Osteocyte (in vitro differentiated cells): ENCODE measurements at places on chromosomes 16 and 17. TPM values are rescaled to one million over a fixed set of nuclear protein-coding genes. Genes with fewer than 3 reads are reported as not detected.

Gene DHRS13
- 10.7 and 12.4 TPM in 2 replicates for total RNA-seq

Gene ODAD4
- 1.9 and 2.5 TPM in 2 replicates for total RNA-seq

Gene SDK2
- total RNA-seq, result 16.5 and 19.4 TPM in 2 replicates

Gene AOC2
- total RNA-seq, result 1.8 and 2.2 TPM in 2 replicates

Gene C17orf113
- total RNA-seq, result 1.3 and 1.6 TPM in 2 replicates

Gene SGCA
- total RNA-seq, result 12.0 and 13.0 TPM in 2 replicates

GRCh38 chr16:57024894-57025680 is 35.7 kb downstream of the NLRC5 start:
- no peak overlapping the region for H3K27ac ChIP-seq
- H3K36me3 ChIP-seq, result peaks cover 17% of the 10 kb centered on the region
- H3K27me3 ChIP-seq, result no peaks in the 10 kb centered on the region
- no peak for DNase-seq

GRCh38 chr17:4509923-4510617 is 11.4 kb downstream of the SPNS2 start:
- no peak overlapping the region for H3K4me3 ChIP-seq
- peaks cover 21% of the 10 kb centered on the region for H3K27me3 ChIP-seq
- no peaks in the 10 kb centered on the region for H3K36me3 ChIP-seq
- no peak for DNase-seq
- no peaks in the 10 kb centered on the region for H3K4me1 ChIP-seq
- no peak overlapping the region for H3K27ac ChIP-seq

GRCh38 chr16:54455030-54455725 is 168.6 kb upstream of the IRX3 start:
- H3K36me3 ChIP-seq, result no peaks in the 10 kb centered on the region
- no peak for DNase-seq
- no peak overlapping the region for H3K4me3 ChIP-seq
- peaks cover 33% of the 10 kb centered on the region for H3K27me3 ChIP-seq
- no peak overlapping the region for H3K27ac ChIP-seq

GRCh38 chr17:32460054-32460453 is 15.7 kb downstream of the PSMD11 start:
- no peak for DNase-seq
- H3K27ac ChIP-seq, result no peak overlapping the region
- no peaks in the 10 kb centered on the region for H3K4me1 ChIP-seq
- H3K4me3 ChIP-seq, result no peak overlapping the region

DNA sequence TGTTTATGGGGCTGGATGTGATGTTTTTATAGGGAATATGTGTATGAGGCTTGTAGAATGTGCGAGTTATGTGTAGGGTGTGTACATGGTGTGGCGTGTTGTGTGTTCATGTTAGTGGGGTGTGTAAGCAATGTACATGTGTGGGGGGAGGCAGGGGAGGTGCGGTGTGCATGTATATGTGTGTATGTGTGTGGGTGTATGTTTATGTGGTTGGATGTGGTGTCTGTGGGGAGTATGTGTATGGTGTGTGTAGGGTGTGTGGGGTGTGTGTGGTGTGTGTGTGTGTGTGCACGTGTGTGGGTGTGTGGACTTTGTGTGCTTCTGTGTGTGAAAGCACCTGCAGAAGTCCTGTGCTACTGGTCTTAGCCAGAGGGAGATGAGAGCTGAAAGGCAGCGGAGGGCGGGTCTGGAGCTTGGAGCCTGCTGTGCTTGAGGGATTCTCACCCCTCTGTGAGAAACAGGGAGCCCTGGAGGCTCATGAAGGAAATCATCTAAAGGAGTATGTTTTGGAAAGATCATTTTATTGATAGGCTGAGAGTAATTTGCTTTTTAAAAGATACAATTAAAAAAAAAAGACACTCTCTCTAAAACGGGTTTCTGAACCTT is 222.7 kb downstream of the HS3ST4 start:
- no peaks in the 10 kb centered on the region for H3K36me3 ChIP-seq
- DNase-seq, result no peak
- no peaks in the 10 kb centered on the region for H3K27me3 ChIP-seq
- H3K4me3 ChIP-seq, result no peak overlapping the region
- no peak overlapping the region for H3K27ac ChIP-seq
- no peaks in the 10 kb centered on the region for H3K4me1 ChIP-seq

GRCh38 chr17:38543403-38544174 is 62.2 kb downstream of the SRCIN1 start:
- H3K36me3 ChIP-seq, result no peaks in the 10 kb centered on the region
- H3K27ac ChIP-seq, result no peak overlapping the region
- H3K27me3 ChIP-seq, result peaks cover 14% of the 10 kb centered on the region
- no peaks in the 10 kb centered on the region for H3K4me1 ChIP-seq
- DNase-seq, result no peak
- no peak overlapping the region for H3K4me3 ChIP-seq

- no peak overlapping the region for H3K27ac ChIP-seq
- H3K27me3 ChIP-seq, result no peaks in the 10 kb centered on the region
- H3K36me3 ChIP-seq, result no peaks in the 10 kb centered on the region
- no peak overlapping the region for H3K4me3 ChIP-seq
Measured at GRCh38 chr16:67837811-67838210, 4.3 kb upstream of the THAP11 start.

DNA sequence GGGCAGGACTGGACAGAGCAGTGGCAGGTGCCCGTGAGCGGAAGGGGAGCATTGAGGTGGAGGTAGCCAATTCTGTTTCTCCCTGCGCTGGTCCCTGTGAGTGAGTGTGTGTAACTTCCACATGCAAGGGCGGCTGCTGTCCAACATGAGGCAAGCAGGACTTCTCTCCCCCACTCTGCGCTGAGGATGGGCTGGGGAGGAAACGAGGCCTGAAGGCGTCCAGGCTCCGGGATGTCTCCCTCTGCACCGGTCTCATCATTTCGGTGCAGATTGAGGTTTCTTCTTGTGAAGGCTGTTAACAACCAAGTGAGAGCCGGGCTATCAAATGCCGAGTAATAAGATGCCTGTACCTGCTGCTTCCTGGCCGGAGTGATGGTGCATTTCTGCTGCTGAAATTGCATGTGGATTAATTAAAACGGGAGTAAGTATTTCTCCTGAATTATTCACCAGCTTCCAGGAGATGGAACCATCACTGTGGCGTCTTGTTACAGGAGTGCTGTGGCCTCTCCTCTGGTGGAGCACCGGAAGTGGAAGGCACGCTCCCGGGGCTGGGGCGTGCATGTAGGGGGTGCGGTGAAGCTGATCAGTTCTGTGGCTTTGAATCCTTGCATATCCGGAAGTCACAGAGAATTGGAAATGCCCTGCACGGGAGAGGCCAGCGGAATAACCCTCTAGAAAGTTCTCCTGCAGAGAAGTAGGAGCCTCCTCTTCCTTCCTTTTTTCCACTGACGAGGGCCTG is 41.7 kb upstream of the MGAT5B start:
- H3K4me1 ChIP-seq, result no peaks in the 10 kb centered on the region
- no peaks in the 10 kb centered on the region for H3K36me3 ChIP-seq
- no peak for DNase-seq
- H3K4me3 ChIP-seq, result no peak overlapping the region
- no peak overlapping the region for H3K27ac ChIP-seq
- H3K27me3 ChIP-seq, result peaks cover 26% of the 10 kb centered on the region

GRCh38 chr16:22813223-22813947 is 577 bp upstream of the HS3ST2 start:
- no peaks in the 10 kb centered on the region for H3K36me3 ChIP-seq
- peaks cover 7% of the 10 kb centered on the region for H3K4me1 ChIP-seq
- peaks cover 18% of the 10 kb centered on the region for H3K27me3 ChIP-seq
- H3K4me3 ChIP-seq, result peak overlapping the region; percentile 61

DNA sequence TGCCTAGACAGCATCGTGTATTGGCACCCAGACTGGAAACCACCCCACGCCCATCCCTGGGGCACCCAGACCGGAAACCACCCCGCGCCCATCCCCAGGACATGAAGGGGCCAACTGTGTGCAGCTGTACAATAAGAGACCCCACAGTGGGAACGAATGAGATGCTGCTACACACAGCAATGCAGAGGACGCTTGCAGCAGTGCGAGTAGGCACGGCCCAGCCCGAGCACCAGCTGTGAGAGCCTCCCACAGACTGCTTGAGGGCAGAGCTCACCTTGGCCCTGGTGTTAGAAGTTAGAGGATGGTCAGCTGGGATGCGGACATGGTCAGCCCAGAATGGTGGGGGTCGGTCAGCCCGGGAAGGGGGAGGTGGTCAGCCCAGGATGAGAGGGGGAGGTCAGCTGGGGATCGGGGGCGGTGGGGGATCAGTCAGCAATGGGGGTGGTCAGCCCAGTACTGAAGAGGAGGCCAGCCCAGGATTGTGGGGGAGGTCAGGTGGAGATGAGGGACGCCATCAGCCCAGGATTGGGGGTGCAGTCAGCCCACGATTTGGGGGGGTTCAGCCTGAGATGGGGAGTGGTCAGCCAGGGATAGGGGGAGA is 340.0 kb downstream of the C16orf95 start:
- H3K4me1 ChIP-seq, result peaks cover 13% of the 10 kb centered on the region
- no peak for DNase-seq
- H3K27me3 ChIP-seq, result peaks cover 7% of the 10 kb centered on the region
- no peaks in the 10 kb centered on the region for H3K36me3 ChIP-seq
- H3K27ac ChIP-seq, result no peak overlapping the region
- H3K4me3 ChIP-seq, result no peak overlapping the region

DNA sequence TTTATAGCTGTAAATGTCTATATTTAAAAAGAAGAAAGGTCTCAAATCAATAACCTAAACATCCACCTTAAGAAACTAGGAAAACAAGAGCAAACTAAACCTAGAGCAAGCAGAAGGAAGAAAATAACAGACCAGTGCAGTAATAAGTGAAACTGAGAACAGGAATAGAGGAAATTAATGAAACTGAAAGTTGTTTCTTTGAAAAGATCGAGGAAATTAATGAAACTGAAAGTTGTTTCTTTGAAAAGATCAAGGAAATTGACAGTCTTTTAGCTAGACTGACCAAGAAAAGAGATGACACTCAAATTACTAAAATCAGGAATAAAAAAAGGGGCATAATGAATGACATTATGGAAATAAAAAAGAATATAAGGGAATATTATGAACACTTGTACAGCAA is 46.4 kb downstream of the SLFN5 start:
- no peak overlapping the region for H3K4me3 ChIP-seq
- no peak overlapping the region for H3K27ac ChIP-seq
- H3K27me3 ChIP-seq, result peaks cover 6% of the 10 kb centered on the region
- no peak for DNase-seq
- peaks cover 25% of the 10 kb centered on the region for H3K4me1 ChIP-seq

- no peak for DNase-seq
- H3K4me1 ChIP-seq, result peaks cover 48% of the 10 kb centered on the region
- no peak overlapping the region for H3K4me3 ChIP-seq
Measured at GRCh38 chr17:80644536-80644935, 99.9 kb downstream of the RPTOR start.

DNA sequence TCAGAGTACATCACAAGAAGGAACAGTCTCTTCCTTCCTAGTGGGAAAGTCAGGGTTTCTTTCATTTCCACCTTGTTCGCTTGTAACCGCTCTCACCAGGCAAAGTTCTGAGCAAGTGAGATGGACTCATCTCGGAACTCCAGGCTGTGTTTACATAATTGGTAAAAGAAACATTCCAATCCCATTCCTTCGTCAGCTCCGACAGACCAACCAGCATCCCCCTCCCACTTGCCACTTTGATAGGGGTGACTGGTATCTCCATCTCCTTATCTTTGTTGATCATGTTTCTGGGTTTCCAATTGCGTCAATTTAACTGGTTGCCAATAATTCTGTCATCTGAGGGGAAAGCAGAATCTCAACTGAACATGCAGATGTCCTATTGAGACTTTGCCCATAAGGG is 36.8 kb upstream of the LYRM9 start:
- DNase-seq, result no peak
- H3K27ac ChIP-seq, result no peak overlapping the region
- H3K27me3 ChIP-seq, result peaks cover 12% of the 10 kb centered on the region
- no peaks in the 10 kb centered on the region for H3K36me3 ChIP-seq
- H3K4me1 ChIP-seq, result no peaks in the 10 kb centered on the region

DNA sequence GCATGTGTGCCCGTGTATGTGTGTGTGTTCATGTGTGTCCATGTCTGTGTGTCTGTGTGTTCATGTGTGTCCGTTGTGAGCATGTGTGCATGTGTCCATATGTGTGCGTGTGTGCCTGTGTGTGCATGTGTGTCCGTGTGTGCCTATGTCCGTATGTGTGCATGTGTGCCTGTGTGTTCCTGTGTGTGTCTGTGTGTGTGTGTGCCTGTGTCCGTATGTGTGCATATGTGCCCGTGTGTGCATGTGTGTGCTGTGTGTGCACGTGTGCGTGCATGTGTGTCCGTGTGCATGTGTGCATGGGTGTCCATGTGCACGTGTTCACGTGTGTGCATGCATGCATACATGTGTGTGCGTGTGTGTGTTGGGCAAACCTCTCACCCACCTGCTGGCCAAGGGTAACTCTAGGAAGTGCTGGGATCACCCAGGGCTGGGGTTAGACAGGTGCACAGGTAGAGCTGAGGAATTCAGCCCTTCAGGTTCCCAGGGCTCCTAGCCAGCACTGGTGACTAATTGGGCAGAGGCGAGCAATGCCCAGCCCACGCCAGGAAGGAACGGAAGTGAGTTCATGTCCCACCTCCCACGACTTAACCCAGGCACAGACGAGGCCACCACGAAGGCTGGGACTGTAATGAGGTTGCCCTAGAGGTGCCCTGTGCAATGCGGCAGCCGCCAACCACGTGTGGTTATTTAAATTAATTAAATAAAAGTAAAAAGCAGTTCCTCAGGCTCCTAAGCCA is 8.2 kb upstream of the CSNK1D start:
- DNase-seq, result no peak
- no peaks in the 10 kb centered on the region for H3K36me3 ChIP-seq
- no peak overlapping the region for H3K4me3 ChIP-seq
- no peaks in the 10 kb centered on the region for H3K27me3 ChIP-seq
- peaks cover 26% of the 10 kb centered on the region for H3K4me1 ChIP-seq
